ENCODE measurements at places on chromosomes 6 and 20.
A peak's percentile ranks its signal among the peaks of the same experiment; 100 is the strongest.

- no peak overlapping the region for H3K4me3 ChIP-seq
- no peak overlapping the region for H3K27ac ChIP-seq
- no peaks in the 10 kb centered on the region for H3K27me3 ChIP-seq
- peak; percentile 4 for DNase-seq
- H3K4me1 ChIP-seq = peaks cover 28% of the 10 kb centered on the region
Observed at GRCh38 chr6:16209539-16209938, 28.8 kb upstream of the GMPR start.

DNA sequence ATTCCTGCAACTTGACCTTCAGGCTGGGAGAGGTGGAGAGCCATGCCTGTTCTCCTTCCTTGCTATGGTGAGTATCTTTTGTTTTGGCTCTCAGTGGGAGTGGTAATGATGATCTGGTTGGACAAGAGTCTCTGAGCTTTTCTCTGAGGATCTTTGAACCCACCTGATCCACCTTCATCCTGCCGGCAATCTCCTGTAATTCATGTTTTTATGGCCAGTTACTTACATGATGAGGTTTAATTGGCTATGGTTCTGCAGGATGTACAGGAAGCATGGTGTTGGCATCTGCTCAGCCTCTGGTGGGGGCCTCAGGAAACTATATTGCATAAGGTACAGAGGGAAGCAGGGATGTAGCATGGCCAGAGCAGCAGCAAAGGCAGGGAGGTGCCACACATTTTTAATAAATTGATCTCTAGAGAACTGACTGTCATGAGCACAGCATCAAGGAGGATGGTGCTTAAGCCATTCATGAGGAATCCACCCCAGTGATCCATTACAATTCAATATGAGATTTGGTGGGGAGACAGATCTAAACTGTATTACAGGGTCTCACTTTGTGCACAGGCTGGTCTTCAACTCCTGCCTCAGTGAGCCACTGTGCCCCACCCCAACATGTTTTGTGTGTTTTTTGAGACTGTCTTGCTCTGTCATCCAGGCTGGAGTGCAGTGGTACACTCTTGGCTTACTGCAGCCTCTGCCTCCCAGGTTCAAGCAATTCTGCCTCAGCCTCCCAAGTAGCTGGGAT lies 10.0 kb downstream of the HSPA1B start:
- H3K4me3 ChIP-seq = peak overlapping the region; percentile 98
- peaks cover 42% of the 10 kb centered on the region for H3K4me1 ChIP-seq
- no peak for DNase-seq
- no peaks in the 10 kb centered on the region for H3K27me3 ChIP-seq
- H3K27ac ChIP-seq = peak overlapping the region; percentile 99
- H3K36me3 ChIP-seq = peaks cover 38% of the 10 kb centered on the region

GRCh38 chr20:36179170-36179945 lies 24.8 kb downstream of the EPB41L1 start:
- no peaks in the 10 kb centered on the region for H3K4me1 ChIP-seq
- DNase-seq = no peak
- H3K36me3 ChIP-seq = peaks cover 15% of the 10 kb centered on the region
- no peak overlapping the region for H3K27ac ChIP-seq
- H3K27me3 ChIP-seq = no peaks in the 10 kb centered on the region
- H3K4me3 ChIP-seq = no peak overlapping the region

DNA sequence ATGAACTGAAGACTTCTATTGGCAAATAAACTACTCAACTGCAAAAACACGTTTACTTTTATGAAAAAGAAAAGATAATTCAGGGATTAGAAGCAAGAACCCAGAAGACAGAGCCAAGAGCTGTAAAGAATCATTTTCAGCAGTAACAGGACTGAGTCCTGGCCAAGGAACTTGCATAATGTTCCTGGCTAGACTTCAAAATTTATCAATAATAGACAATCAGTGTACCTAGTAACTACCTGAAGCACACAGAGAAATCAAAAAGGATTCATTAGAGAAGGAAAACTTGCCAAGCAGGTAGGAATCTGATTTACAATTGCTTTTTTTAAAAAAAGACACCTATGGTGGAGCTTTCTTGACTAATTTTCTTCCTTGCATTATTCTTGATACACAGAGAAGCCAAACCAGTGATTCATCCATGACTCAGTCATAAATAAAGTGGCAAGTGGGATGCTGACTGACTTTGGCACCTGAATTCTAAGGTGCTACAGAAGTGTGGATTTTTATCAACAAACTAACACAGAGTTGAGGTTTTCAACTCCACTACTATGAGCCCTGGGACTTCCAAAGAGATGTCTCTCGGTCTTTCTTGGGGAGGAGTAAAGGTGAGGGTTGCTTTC lies 281.3 kb downstream of the BMP7 start:
- H3K27me3 ChIP-seq = no peaks in the 10 kb centered on the region
- no peaks in the 10 kb centered on the region for H3K36me3 ChIP-seq
- H3K27ac ChIP-seq = no peak overlapping the region
- DNase-seq = no peak
- H3K4me3 ChIP-seq = no peak overlapping the region

GRCh38 chr6:130593200-130593599 lies 227.4 kb downstream of the TMEM200A start:
- no peaks in the 10 kb centered on the region for H3K36me3 ChIP-seq
- no peaks in the 10 kb centered on the region for H3K27me3 ChIP-seq
